Head of caudate nucleus (tissue), 42 donors: ENCODE measurements at places on chromosomes 11 and 22.

- no peak for DNase-seq
Measured at GRCh38 chr22:49935561-49935960, 17.1 kb downstream of the CRELD2 start.

DNA sequence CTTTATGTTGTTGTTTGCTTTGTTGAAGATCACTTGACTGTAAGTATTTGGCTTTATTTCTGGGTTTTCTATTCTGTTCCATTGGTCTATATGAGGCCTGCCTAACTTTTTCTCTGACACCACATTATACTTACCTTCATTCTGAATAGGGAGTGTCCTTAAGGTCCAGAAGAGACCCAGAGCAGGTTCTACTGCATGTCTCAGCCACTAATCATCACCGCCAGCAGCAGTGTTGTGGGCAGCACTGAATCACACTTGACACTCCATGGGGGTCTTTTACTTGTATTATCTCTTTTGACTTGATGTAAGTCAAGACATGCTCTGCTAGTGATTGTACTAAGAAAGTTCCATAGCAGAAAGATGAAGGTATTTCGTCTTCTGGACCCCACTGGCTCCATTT lies 274.9 kb downstream of the TENM4 start:
- no peak for DNase-seq

- DNase-seq: no peak
Measured at GRCh38 chr11:134340354-134340964, 8.7 kb downstream of the GLB1L2 start.

DNA sequence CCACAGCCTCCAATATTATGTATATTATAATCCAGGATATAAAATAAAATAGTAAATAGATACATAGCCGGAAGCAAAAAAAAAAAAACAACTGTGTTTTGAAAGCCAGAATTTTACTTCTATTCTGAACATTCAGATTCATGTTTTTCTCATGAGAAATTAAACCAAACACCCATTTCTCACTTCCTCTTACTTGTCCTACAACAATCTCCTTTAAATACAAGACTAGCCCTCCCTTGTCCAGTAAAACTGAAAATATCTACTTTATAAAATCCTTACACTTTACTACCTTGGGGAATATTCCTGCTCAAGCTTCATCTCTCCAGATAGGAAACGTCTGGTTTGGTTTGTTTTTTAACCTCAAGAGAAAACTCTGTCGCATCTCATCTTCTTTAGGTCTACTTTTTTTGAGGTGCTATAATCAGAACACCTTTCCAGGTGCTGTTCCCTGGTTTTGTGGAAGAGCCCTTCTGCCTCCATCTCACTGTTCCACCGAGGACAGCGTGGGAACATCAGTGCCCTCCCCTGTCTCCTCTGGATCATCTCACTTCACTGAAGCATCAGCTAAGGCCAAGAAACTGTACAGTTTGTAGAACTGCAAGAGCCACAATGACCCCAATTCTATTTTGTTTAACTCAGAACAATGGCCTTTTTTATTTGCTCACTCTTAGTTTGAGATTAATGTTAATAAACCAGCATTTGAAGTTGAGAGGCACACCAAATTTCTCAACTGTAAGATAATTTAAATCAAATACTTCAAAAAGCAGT lies 82.0 kb upstream of the ARHGAP32 start:
- DNase-seq: no peak

DNA sequence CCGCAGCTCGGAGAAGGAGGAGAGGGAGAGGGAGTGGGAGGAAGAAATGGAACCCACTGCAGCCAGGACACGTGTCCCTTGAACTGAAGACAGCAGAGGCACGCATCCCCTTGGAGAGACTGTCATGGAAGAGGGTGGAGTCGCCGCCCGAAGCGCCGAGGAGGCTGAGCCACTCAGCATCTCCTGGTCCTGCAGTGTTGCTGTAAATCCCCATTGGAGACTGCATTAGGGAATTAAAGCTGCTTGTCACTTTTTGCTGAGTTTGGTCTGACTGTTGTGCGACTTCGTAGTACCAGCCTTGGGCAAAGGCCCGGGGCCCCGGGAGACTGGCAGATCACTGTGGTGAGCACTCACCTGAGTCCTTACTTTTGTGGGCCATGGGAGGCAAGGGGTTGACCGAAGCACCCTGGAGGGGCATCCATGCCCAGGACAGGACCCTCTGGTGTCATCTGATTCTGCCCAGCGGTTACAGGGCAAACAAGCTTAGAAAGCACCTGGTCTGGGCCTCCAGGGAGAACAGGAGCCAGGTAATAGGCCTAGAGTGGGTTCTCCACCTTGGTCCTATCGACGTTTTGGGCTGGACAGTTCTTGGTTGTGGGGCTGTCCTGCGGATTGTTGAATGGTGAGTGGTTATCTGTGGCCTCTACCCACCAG lies 797 bp downstream of the VPREB1 start:
- DNase-seq: no peak
